ENCODE measurements at places on chromosomes 6 and 20.
A peak's percentile ranks its signal among the peaks of the same experiment; 100 is the strongest.

DNA sequence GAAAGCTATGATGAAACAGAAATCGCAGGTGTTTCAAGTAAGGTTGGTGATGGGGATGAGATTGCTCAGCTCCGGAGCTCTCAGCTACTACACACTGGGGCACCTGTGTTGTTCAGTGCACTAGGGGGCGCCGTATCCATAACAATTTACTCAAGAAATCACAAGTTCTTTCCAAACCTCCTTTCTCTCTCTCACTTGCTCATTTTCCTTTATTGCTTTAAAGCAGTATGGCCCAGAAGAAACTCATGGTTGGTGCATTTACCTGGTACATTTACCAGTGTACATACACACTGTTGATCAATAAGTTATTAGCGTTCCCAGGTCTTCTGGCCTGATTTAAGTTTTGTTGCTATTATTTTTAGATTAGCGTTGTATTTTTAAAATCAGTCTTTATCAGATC, 235.2 kb upstream of the TAB2 start:
- DNase-seq = peak; percentile 78

- DNase-seq = no peak
Observed at GRCh38 chr6:116876107-116876506, 935 bp upstream of the RFX6 start.

DNA sequence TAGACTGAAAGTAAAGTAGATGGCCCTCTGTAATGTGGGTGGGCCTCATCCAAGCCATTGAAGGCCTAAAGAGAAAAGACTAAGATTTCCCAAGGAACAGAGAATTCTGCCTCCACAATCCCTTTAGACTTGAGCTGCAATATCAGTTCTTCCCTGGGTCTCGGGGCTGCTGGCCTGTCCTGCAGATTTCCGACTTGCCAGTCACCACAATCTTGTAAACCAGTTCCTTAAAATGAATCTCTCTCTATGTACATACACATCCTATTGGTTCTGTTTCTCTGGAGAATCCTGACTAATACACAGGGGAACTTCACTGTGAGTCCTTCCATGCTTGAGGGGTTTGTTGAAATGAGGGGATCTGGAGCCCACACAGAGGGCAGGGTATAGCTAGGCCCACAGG, 12.9 kb downstream of the CCDC170 start:
- no peak for DNase-seq

DNA sequence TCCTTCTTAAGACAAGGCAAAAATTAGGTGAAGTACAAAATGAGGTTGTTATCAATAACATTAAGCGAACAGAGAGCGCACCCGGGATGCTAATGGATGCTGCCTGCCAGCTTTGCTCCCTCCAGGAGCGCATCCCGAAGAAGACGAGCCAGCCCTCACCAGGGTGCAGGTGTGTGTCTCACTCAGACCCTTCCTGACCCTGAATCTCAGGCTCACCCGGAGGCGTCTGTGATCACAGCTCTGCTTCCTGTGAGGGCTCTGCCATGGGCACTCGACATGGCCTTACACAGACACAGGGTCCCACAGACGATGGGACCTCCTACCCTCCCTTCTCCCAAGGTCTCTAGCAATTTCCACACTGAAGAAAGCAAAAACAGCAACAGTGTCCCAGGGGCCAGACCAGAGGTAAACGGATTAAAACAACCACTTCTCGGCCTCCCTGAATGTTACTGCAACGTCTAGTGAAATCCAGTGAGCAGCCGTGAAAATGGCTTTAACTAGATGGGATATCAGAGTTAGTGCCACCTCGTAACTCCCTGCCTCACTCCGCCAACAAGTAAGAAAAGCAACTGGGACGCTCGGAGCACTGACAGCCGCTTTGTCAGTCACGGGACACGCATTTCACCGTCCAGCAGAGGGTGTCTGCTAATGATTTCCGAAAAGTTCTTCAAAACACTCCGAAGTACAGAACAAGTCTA, 11.7 kb downstream of the ZBTB46 start:
- DNase-seq = no peak

DNA sequence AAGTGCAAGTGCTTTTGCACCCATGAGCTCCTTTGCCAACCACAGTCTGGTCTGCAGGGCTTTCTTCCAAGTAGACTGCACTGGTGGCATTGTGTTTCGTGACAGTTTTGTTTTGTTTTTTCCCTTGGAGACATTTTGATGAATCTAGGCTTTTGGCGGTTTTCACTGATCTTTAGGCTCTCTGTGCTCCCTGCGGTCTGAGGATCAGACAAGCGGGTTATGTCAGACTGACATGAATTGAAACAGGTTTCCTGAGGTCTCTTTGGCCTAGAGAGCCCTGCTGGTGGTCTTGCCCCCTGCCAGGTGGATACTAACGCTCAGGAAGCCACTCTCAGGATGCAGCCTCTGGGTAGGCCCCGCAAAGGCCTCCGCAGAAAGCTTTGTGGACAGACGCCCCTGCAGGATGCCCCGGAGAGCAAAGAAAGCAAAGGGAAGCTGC, 555.4 kb upstream of the AGPAT4 start:
- DNase-seq = no peak

DNA sequence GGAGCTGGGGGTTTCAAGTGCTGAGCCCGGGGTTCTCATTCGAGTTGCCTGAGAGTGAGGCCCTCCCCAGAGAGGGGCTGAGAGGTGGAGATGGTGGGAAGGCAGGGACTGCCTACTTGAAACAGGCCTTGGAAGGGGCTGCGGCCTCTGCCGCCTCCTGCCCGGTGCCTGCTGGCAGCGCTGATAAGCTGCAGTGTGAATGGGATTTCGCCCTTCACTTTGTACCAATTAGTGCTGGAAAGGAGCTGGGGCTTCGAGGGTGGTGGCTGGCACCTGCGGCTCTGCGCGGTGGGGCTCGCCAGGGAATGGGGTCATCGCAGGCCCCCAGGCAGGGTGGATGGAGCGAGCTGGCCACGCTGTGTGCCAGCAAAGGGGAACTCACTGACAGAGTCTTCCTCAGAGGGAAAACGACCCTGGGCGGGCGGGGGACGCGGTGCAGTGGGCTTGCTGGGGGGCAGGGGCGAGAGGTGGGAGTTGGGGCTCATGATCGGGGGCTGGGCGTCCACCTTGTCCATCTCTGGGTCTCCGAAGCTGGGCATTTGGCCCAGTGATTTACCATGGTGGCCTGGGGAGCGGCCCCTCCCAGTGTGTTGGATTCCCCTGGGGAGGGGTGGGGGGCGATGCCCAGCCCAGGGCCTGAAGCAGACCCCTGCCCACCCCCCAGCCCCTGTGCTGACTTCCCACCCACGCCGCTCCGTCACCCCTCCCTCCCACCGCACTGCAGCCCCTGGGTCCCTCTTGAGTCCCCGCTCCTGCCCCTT, 22.9 kb downstream of the COL20A1 start:
- DNase-seq = no peak

GRCh38 chr20:52992632-52993031, 20.5 kb downstream of the TSHZ2 start:
- no peak for DNase-seq

GRCh38 chr20:20327746-20328145, 40.2 kb upstream of the INSM1 start:
- no peak for DNase-seq

DNA sequence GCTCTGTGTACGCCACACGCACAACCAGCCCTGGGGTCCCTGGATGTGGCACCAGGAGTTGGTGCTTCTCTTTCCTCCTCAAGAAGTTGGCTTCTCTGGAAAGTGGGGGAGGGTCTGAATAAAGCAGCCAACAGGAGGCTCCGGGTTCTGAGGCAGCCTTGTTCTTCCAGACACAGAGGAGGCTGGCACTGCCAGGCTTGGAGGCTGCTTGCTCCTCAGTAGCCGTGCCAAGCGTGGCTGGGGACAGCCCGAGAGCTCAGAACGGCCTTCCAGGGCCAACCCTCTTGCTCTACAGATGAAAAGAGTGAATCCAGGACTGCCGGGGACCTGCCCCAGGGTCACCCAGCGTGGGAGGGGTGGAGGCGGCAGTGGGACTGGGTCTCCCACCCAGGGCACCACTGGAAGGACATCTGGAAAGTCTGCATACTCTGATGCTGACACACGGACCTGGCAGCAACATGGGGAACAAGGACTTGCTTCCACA, 70.4 kb downstream of the SLC22A23 start:
- DNase-seq = no peak

- no peak for DNase-seq
Observed at GRCh38 chr20:5539691-5540090, 210.5 kb upstream of the SHLD1 start.

DNA sequence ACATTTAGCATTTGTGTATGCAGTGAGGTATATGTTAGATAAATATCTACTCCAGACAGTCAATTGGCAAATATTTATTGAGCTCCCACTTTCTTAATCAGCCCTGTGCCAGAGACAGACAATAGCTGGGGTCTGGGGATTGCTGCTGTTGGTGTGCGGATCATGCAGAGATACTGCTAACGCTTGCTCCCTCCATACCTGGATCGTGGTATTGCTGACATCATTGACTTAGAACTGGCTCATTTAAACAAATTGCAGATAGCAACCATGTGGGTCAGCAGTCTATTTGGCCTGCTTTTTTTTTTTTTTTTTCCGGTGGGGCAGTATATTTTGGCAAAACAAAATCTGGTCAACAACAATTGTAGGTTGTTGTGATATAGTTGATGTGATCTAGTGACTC, 9.5 kb downstream of the ARID1B start:
- no peak for DNase-seq

DNA sequence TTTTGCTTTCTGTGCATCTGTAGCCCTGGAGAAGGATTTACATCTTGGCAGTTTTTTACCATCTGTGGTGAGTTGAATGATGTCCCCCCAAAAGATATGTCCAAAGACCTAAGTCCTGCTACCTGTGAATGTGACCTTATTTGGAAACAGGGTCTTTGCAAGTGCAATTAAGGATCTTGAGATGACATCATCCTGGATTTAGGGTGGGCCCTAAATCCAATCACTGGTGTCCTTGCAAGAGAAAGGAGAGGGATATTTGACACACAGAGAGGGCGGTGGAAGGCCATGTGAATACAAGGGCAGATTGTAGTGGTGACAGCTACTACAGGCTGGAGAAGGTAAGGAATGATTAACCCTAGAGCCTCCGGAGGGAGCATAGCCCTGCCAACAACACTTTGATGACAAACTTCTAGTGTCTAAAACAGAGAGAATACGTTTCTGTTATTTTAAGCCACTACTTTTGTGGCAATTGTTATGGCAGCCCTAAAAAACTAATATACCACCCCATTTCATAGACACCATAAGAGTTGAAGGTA, 35.1 kb downstream of the MKKS start:
- no peak for DNase-seq

DNA sequence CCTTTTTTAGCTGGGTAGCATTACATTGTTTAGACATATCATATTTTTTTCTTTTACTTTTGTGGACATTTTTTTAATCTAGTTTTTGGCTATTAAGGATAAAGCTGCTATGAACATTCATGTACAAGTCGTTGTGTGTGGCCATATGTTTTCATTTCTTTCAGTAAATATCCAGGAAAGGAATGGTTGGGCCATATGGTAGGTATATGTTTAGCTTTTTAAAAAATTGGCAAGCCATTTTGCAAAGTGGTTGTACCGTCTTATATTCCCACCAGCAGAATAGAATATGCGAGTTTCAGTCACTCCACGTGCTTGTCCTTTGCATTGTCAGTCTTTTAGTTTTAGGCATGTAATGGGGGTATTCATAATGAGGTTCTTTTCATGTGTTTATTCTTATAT, 106.3 kb upstream of the NOX3 start:
- no peak for DNase-seq

DNA sequence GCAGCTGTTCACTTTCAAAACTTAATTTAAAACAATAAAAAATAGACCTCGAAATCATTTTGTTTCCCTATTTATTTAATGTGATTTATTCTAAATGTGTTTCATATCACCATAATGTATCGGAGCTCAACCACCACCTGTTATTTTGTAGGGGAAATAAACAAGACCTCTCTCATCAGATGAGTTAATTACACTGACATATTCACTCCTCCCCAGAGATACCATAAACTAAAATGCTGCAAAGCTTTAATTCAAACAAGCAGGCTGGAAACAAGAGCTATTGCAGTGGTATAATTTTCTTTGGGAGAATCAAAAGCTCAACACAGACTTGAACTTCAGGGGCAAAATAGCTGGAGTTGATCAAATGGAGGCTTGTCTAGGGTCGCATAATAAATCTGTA, 303.5 kb upstream of the TSHZ2 start:
- no peak for DNase-seq

DNA sequence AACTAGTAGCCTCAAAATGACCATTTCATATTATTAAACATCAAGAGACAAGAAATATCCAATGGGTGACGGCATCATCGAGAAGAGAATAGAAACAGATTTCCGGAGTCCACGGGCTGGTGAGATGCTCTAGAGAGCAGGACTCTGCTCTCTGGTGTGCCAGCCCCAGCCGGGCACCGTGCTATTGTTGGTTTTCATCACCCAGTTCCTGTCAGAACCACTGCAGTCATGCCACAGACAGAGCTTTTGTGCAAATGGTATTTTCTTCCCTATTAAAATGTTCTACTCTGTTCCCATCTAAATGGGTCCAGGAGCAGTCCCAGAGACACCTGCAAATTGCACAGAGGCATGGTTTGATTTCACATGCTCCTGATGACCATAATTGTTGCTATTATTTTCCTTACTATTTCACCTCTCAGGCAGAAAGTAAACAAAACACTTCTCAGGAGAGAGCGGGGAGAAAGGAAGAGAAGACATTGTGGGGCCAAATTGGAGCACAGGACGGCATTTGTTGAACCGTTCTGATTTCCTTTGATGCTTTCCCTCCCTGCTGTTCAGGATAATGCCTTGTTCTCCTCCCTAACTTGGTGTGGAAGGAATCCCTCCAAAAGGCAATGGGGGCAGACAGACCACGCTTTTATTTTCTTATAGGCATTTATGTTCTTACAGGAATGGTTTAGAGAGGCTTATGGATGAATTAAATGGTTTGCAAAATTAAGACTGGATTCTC, 11.4 kb upstream of the RAMACL start:
- DNase-seq = no peak

- no peak for DNase-seq
Observed at GRCh38 chr6:118764766-118765165, 113.4 kb upstream of the CEP85L start.

GRCh38 chr20:2144850-2145249, 43.2 kb downstream of the STK35 start:
- no peak for DNase-seq

- DNase-seq = no peak
Observed at GRCh38 chr6:86730216-86730615, 207.1 kb upstream of the HTR1E start.

GRCh38 chr6:7138921-7139358, 31.2 kb downstream of the RREB1 start:
- peak; percentile 38 for DNase-seq

DNA sequence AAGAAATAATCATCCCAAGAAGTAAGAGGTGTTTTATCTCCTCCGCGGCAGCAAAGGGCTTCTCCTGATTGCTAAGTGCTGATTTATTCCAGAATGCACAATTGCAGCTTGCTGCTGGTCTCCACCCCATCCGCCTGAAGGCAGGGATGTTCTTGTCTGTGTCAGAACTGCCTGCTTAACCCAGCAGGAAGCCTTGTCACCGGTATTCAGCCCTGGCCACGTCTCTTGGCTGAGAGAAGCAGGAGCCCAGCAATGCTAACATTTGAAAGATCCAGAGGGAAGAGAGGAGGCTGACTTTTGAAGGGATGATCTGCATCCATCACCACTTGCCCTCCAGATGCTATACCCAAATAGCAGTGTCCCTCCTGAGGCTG, 4.2 kb downstream of the SCML4 start:
- no peak for DNase-seq
